ENCODE measurements at places on chromosomes 16 and 17.

DNA sequence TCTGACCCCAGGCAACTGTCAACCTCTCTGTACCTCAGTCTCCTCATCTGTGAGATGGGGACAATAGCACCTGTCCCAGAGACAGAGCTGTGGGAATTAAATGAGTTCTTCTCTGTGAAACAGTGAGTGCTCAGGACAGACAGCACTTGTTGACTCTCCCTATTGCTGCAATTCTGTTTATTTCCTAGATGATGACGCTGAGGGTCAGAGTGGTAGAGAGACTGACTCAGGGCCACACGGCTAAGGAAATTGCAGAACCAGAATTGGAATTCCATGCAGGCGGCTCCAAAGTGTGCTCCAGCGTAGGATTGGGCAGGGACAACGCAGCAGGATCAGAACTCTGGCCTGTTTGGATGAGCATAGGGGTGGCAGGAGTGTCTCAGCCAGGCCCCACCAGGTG, 302.2 kb downstream of the C16orf95 start:
- DNase-seq = no peak

GRCh38 chr17:29074488-29074887, 31.5 kb downstream of the PIPOX start:
- DNase-seq = no peak

GRCh38 chr16:54284319-54284930, 2.2 kb downstream of the IRX3 start:
- DNase-seq = no peak

DNA sequence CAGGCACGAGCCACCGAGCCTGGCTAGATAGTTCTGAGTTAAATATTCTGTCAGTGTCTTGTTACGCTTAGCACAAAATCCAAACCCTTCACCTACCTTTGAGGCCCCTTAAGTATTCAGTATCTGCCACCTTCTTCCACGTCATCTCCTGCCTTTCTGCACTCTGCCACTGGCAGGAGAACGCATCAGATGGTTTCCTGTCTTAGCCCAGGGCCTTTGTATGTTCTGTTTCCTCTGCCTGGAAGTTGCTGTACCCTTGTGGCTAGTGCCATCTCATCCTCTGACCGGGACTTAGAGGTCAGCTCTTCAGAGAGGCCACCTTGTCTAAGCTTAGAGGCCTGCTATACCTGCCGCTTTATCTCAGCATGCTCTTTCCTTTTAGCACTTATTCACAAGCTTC, 67.5 kb upstream of the LGALS9 start:
- no peak for DNase-seq

DNA sequence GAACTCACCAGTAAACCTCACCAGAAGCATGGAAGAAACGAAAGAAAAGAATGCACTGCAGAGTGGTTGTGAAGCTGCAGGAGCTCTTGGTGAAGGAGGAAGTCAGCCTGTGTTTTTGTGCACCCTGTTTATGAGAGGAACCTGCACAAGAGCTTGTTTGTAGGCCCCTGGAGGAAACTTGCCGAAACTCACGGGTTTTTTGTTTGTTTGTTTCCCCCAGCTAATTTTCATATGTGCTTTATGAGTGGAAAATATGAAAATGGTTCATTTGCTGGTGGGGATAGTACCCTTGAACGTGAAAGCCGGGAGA, 222.7 kb downstream of the C16orf95 start:
- DNase-seq = no peak

DNA sequence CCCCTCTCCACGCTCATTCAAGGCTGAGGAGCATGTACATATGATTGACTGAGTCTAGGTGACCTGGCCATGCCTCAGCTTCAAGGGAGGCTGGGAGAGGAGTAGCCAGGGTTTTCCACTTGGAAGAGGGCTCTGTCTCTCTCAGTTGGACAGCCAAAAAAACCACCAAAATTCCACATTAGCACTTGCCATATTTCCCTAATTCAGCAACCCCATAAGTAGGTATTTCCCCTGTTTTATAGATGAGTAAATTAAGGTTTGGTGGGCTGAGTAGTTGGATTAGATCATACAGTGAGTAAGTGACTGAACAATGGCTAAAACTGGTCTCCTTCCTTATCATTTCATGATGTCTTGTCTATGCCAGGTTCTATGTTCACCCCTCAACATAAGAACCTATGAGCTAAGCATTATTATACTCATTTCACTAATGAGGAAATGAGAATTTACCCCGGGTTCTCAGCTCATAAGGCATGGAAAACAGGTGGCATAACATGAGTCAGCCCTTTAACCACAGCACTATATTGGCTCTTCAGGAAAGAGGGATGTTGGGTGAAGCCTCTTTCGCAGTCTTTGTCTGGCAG, 68.0 kb upstream of the GAS7 start:
- no peak for DNase-seq

DNA sequence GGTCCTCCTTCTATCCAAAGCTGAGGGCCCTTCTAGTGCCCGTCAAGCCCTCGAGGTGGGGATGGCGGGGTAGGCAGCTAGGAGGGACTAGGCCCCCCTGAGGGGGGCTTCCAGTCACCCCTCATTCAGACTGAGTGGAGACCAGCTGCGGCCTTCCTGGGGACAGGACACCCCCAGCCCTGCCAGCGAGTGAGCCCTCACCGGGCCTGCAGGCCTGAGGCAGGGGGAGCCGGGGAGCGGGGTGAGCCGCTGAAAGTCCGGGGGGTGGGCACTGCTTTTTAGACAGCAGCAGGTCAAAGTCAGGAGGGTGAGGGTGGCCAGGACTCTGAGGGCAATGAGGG, 8.7 kb upstream of the KREMEN2 start:
- no peak for DNase-seq

- no peak for DNase-seq
These were observed 6.7 kb downstream of the PRSS36 start for GRCh38 chr16:31143011-31143693.

- DNase-seq = no peak
These were observed 4.7 kb upstream of the FLCN start for GRCh38 chr17:17241656-17242055.

DNA sequence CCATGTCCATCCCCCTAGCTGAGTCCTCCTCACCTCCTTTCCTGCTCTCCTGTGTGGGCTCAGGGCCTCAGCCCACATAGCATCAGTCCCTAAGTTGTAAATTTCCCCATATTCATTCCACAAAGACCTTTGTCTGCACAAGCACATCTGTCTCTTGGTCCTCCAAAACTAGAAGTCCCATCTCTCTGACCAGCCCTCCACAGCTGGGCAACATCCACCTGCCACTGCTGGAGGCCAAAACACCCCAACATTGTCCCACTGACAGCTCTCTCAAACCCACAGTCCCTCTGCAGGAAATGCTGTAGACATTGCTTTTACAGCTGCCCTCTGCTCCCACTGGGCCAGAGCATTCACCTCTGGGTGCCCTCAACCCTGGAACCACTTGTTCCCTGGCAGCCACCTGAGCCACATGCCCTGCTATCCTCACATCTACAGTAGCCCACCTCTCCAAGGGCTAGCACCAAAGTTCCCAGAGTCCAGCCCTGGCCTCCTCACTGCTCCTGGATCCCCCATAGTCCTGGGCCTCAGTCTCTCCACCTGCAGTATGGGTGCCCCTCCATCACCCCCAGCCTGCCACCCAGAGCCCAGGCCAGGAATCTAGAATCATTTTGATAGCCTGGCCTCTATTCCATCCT, 1722.7 kb downstream of the TP53TG3F start:
- no peak for DNase-seq

DNA sequence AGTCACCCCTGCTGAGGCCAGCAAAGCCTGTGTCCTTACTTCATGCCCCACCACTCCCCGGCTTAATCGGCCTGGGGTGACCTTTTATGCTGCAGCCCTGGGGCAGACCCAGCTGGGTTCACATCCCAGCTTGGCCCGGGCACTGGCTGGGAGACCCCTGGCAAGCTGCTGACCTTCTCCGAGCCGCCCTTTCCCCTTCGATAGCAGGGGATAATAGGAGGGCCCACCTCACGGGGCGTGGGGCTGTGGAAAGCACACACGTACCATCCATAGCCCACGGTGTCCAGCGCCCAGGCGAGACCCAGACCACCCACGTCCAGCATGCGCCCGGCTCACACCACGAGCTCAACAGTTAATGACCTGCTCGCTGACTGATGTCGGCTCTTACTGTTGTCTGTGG, 26.8 kb downstream of the TBC1D16 start:
- no peak for DNase-seq

Data from iPS DF 6.9 (cell line).